ENCODE measurements at places on chromosomes 4 and X.

- DNase-seq, result peak; percentile 12
Measured at GRCh38 chr4:2261853-2262144, at the start of gene MXD4. MXD4 (minus strand) TSS chr4:2262109; CDS start chr4:2261980, 129 bp downstream.

GRCh38 chr4:176438401-176438800 lies 118.6 kb downstream of the SPCS3 start:
- DNase-seq, result no peak

DNA sequence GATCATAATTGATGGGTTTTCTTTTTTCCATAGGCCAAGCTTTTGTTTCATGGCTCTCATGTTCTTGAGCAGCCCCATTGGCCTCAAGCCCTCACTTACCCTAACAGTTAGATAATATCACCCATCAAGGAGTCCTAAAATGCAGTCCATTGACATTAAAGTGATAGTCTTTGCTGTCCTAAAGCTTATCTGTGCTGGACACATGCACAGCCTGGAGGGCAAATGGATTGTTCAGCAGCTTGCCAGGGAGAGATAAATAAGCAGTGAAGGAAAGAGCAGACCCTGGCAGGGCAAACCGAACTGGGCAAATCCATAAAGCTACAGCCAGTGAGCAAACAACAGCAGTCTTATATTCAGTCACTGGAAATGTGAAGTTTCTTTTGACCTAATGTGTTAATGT lies 199.6 kb upstream of the MID1 start:
- DNase-seq, result no peak

DNA sequence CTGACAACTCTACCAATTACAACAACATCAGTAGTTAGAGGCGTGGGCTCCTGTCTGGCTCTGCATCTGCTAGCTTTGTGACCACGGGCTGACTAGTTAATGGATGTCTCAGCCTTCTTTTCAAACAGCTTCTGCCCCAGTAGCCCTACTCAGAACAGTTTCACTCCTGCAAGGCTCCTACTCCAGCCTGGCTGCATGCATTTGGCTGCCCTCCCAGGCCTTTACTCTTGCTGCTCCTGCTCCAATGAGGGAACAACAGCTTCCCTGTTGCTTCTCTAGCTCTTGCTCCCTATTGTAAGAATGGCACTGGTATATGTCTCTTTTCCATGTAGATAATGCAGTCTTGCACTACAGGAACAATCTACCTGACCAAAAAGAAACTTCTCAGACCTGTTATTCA lies 93.3 kb downstream of the TTC29 start:
- no peak for DNase-seq

DNA sequence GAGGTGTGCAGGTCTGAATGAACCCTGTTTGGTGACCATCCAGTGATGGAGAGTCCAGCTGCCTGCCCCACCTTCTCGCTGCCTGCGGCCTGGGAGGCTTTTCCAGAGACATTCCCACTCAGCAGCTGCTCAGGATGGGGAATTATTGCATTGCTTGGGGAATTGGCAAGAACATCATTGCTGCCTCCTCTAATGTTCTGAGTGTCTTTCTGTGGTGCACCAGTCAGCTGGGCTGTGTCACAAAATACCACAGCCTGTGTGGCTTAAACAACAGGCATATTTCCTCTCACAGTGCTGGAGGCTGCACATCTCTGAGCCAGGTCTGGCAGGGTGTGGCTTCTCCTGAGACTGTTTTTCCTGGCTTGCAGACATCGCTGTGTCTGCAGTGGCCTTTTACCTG lies 86.8 kb upstream of the AFAP1 start:
- no peak for DNase-seq

- DNase-seq, result peak; percentile 14
Measured at GRCh38 chrX:65723706-65724105, 56.3 kb downstream of the MSN start.

Data from activated CD4-positive, alpha-beta T cell treated with anti-CD3 and anti-CD28 coated beads, Interleukin-2, amount 50 U/mL, for 4 hours (primary cell).